ENCODE measurements at places on chromosomes 4 and X.

- DNase-seq = no peak
These were observed 183.4 kb upstream of the MAP3K15 start for GRCh38 chrX:19698691-19699090.

GRCh38 chrX:87582453-87582852 is 64.9 kb downstream of the KLHL4 start:
- DNase-seq = no peak

DNA sequence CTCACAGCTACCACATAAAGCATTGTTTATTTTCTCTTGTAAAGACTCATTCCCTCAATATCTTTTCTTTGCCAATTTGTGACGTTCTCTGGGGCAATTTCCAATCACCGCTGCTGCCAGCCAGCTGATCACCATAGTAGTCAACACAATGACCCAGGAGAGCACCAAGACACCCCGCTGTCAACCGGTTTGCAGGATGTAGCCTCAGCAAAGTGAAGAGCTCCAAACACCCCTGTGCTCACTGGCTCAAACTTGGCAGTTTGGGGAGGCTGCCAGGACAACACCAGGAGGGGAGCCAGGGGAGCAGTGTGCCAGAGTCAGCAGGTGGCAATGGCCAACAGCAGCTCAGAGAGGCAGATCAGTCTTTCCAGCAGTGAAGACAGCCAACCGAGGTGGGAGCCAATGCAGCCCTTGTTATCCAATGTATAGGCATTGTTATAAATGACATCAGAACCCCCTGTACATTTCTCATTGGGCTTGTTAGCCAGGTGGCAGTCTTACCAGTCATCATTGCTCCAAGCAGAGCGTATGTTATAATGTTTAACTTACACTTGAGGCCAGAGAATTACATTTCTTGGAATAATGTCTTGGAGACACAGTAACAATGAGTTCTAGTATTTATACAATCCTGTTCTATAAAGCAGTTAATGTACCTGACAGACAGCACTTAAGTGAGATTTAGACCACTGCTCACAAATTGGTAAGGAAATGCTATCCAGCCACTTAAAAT is 274.9 kb upstream of the GK2 start:
- no peak for DNase-seq

DNA sequence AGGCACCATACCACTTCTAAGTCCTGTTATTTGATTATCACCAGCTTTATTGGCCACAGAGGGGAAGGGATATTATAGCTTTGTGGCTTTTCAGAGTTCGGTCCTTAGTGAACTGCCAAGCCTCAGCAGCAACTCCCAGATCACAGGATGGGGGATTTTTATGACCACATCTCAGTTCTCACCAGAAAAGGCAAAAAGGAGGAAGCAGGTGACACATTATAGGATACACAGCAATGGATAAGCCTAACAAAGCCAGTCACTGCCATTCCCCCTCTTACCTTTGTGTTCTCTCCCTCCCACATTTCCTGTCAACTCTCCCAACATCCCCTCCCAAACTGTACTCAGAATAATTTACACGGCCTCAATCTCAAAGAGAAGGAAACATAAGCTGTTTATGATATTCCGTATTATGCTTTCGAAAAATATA is 142.8 kb downstream of the MGST2 start:
- no peak for DNase-seq

- no peak for DNase-seq
These were observed 2185.1 kb upstream of the TENM3 start for GRCh38 chr4:180057891-180058671.

- DNase-seq = no peak
These were observed 15.3 kb upstream of the BEND4 start for GRCh38 chr4:42167709-42168108.
